ENCODE measurements at places on chromosomes 12 and 14.

DNA sequence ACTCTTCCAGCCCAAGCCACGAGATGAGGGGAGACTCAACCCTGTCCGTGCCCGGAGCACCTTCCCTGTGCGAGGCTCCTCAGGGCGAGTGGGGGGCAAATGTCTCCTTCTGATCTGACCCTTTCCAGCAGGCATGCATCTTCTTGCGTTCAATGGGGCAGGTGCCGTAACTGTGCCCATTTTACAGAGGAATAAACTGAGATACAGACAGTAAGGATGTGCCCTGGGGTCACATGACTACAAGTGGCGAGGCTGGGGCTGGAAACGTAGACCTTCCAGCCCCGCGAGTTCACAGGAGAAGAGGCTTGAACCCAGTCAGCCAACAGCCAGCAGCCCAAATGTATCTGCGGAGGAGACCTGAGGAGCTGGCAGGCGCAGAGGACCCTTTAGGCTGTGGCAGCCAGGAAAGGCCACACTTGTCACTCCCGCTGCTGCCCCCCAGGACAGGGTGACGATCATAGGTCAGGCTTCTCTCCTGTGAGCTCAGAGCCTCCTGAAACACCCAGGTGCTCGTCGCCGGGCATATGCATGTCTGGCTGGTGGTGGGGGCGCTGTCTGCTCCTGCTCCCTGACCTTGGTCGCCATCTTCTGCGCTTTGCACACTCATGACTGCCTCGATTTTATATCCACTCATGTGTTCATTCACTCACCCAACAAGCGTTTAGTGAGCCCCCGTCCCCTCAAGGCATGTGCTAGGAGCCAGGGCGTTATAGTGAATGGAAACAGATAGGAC lies 41.7 kb downstream of the CCDC88C start:
- no peak for DNase-seq

- DNase-seq: no peak
Measured at GRCh38 chr14:103899833-103900232, 28.4 kb upstream of the TDRD9 start.

GRCh38 chr14:68788996-68789820 lies 3.7 kb downstream of the ZFP36L1 start:
- no peak for DNase-seq

DNA sequence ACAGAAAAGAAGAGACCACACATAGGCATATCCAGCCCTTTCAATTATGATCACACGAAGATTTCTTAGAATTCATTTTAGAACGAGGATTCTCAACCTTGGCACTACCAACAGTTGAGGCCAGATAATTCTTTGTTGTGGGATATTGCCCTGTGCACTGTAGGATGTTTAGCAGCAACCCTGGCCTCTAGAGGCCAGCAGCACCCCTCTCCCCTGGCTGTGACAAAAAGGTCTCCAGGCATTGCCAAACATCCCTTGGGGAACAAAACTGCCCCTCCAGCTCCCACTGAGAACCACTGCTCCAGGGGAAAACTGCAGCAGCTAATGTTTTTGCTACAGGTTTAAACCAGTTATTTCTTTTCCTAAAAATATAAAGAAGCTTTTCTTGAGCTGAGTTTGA lies 7.1 kb downstream of the NT5DC3 start:
- no peak for DNase-seq

DNA sequence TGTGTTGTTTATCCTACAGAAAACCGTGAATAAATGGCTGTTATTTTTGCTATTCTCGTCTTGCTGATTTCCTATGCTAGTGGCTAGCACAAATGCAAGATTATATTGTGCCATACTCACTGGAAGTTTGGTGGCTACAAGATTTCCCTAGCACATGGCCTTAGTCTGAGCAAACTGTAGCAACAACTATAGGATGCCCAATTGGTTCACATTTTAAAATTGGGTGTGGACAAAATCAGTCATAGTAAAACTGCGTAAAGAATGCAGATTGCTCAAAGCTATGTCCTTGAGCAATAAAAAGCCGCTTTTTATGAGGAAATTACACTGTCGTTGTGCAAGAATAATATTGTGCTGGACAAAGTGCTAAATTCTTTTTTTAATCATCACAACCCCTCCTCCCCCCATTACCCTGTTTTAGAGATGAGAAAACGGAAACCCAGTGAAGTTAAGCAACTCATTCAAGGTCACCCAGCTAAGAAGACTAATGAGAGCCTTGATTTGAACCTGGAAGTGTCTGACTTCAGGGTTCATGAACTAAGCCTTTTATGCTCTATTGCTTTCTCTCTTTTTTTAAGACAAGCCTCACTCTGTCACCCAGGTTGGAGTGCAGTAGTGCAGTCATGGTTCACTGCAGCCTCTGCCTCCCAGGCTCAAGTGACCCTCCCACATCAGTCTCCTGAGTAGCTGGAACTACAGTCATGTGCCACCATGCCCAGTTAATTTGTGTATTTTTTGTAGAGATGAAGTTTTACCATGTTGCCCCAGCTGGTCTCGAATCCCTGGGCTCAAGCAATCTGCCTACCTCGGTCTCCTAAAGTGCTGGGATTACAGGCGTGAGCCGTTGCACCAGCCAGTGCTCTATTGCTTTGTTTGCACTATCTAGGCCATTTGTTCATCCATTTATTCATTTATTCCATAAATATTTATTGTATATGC lies 73.6 kb downstream of the SRGAP1 start:
- no peak for DNase-seq

DNA sequence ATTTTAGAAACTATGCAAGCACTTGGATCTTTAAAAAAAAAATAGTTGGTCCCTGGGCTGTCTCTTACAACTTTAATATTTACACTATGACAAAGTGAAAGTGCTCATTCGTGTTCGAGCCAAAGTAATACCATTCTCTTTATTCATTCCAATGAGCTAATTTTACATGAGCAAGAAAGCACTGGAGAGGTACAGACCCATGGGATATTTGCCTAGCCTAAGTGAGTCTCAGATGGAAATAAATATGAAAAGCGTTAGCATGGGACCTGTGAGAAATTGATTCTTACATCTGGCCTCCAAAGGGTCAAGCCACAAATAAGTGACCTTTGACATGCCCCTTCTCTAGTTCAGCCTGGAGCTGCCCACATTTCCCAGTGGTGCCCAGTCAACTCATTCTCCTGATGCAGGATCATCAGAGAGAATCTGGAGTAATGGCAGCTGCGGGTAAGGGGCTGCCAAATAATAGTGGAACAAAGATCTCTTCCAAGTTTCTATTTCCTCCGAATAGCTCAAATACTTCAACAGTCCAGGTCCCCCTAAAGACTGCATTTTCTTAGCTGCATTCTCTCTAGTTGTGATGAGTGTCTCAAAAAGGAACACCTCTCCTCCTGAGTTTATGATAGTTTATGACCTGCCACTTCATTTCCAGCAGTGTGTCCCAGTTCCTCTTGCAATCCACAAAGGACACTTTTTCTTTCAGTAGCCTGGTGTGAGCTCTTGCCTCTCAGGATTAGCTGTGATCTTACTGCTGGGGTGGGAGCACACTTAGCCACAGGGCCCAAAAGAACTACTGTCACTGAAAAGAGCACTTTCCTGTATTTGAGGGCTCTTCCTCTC lies 208.2 kb downstream of the DAD1 start:
- no peak for DNase-seq

DNA sequence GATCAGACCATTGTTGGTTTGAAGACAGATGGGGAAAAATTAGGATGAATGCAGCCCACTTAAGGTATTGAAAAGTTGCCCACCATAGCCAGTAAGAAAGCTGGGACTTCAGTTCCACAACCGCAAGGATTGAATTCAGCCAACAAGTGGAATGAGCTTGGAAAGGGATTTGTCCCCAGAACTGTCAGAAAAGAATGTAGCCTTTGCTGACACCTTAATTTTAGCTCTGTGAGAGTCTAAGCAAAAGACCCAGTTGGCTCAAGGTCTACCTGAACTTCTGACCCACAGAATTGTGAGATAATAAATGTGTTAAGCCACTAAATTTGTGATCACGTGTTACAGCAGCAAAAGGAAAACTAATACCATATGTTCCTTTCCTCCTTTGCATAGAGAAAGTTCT lies 29.4 kb downstream of the PPFIA2 start:
- no peak for DNase-seq

GRCh38 chr14:55963295-55963694 lies 154.9 kb upstream of the PELI2 start:
- no peak for DNase-seq

GRCh38 chr12:98901189-98901588 lies 256.1 kb downstream of the APAF1 start:
- no peak for DNase-seq

DNA sequence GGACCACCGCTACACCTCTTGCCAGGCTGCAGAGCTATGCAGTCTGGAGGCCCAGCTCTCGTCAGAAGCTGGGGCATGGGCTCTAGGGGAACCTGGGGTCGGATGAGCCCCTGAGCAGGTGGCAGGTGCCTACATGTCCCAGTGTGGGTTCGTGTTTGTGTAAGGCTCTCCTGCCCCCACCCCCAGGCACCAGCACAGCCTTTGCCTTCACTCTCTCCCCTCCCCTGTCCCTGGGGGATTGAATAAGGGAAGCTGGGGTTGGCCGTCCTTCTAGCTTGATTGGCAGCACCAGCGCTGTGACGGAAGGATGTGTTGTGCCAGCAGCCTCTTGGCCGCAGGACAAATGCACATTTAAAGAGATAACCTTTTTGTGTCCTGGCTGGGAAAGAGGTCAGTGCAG lies 34.8 kb upstream of the TSPAN9 start:
- no peak for DNase-seq

- DNase-seq: no peak
Measured at GRCh38 chr12:111440152-111440551, 34.4 kb downstream of the SH2B3 start.

All from nucleus accumbens (tissue), 56 donors.